Omental fat pad (tissue), 4 donors: ENCODE measurements at places on chromosomes 5 and 9.

DNA sequence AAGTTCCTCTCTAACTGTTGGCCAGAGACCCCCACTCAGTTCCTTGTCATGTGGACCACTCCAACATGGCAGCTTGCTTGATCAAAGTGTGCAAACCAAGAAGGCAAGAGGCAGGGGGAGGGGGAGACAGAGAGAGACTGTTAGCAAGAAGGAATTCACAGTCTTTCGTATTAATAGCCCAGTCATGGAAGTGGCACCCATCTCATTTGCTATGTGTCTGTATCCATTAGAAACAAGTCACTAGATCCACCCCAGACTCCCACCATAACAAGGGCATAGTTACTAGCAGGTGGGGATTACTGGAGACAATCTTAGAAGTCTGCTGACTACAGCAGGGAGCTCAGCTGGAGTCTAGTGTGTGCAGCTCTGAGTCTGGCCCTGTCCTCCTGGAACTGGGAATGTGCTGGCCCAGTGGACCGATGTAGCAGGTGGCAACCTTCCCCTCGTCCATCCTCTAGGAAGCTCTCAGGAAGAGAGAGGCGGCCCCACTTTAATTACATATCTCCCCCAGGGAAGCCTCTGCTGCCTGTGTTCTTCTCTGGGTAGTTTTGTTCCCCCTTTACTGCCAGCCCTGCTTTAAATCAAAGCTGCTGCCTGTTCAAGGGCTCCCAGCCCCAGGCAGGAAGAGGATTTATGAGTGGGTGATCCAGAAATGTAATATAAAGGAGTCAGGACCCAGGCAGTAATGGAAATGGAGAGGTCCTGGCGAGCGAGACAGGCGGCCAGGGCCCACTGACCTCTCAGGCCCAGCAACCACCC is 47.8 kb upstream of the ALDH1B1 start:
- DNase-seq = no peak

GRCh38 chr9:23682352-23682751 is 143.7 kb downstream of the ELAVL2 start:
- DNase-seq = no peak

GRCh38 chr9:89813482-89813881 is 208.7 kb downstream of the GADD45G start:
- DNase-seq = no peak

GRCh38 chr9:101365181-101365580 is 19.6 kb downstream of the BAAT start:
- no peak for DNase-seq

GRCh38 chr5:36948650-36949049 is 72.1 kb downstream of the NIPBL start:
- no peak for DNase-seq
